ENCODE measurements at places on chromosomes 4 and X.

- no peak for DNase-seq
These were observed 332.0 kb downstream of the GRXCR1 start for GRCh38 chr4:43224559-43224958.

GRCh38 chr4:141571362-141571761, 65.0 kb upstream of the IL15 start:
- no peak for DNase-seq

- DNase-seq: no peak
These were observed 15.2 kb downstream of the ATP8A1 start for GRCh38 chr4:42641656-42642055.

DNA sequence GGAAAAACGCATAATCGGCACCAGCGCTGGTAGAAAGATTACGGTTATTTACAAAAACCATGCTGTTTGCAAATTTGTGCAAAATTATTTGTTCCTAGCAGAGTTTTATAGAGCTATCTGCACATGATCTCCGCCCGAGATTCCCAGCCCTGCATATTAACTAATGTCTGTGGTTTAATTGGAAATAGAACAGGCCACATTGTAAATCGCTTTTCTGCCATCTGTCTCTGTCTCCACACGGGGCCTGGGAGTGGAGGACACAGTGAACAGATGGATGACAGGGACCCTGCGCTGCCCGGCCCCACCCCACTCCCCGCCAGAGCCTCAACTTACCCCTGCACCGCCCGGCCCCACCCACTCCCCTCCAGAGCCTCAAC, 126.9 kb downstream of the FAM53A start:
- DNase-seq: no peak

- no peak for DNase-seq
These were observed 180.7 kb downstream of the AR start for GRCh38 chrX:67724359-67725110.

GRCh38 chr4:163662768-163663167, 168.3 kb downstream of the TMA16 start:
- no peak for DNase-seq

DNA sequence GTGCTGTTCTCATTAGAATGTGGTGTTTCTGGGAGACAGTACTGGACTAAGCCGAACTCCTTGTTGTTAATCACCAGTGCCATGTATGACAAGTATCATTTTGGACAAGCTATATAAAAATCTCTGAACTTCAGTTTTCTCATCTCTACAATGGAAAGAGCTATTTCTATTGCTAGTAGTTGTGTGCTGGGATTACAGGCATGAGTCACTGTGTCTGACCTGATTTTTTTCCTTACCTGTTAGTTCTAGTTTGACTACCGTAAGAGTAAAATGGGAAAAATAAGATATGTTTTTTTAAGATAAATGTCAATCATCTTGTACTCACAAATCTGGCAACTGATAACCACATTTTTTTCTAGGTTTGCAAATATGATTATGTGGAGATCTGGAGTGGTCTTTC, 192.3 kb downstream of the TLL1 start:
- no peak for DNase-seq

- DNase-seq: no peak
These were observed 682.4 kb upstream of the PABPC4L start for GRCh38 chr4:134883831-134884449.

- no peak for DNase-seq
These were observed 510.0 kb downstream of the GBA3 start for GRCh38 chr4:23202712-23203247.

DNA sequence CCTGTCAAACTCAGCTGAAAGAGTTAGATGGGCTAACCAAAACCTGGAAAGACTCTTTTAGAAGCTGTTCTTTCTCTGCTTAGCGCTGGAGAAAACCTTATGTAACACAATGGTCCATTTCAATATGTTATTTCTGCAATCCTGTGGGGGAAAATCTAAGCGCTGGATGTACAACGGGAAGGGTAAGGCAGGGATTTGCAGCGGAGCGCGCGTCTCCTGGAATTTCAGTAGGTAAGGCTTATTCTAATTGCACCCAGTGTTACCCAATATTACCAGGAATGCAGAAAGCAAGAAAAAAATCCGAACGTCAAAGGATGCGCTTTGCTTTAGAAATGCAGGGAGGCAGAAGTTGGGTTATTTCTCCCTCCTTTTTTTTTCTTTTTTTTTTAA, 2.0 kb downstream of the HS3ST1 start:
- DNase-seq: no peak

- peak; percentile 11 for DNase-seq
These were observed 39.7 kb downstream of the VEGFC start for GRCh38 chr4:176753049-176753448.

- DNase-seq: no peak
These were observed 13.6 kb upstream of the C4orf50 start for GRCh38 chr4:6031846-6032245.

Data from urothelium cell line (cell line).